GM18507 (cell line): ENCODE measurements at places on chromosomes 12 and 14.

GRCh38 chr12:111178181-111179081, 190.5 kb downstream of the PHETA1 start:
- DNase-seq = no peak

DNA sequence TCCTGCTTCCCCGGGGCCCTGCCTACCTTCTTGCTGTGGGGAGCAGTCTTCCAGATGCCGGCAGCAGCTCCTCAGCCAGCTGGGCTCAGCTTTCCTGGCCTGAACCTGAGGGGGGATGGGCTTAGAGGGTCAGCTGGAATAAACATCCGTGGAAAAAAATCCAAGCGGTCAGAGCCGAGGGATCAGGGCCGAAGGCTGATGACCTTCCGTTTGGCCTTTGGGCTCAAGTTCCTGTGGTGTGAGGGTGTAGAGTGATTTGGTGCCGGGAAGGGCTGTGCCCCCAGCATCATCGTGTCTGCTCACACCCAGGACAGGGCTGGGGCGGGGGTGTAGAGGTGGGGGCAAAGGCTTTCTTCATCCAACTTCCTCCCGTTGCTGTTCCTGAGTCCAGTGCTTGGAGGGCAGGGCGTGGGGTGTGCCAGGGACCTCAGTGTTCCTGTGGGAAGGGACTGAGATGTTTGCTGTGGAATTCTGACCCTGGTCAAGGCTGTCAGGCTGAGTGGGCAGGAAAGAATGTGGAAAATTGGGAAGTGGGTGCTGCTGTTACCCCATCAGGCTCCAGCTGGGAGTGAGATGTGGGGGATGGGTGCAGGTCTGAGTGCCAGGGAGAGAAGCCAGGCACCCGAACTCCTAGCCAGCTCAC, 2.6 kb downstream of the SMIM41 start:
- no peak for DNase-seq

DNA sequence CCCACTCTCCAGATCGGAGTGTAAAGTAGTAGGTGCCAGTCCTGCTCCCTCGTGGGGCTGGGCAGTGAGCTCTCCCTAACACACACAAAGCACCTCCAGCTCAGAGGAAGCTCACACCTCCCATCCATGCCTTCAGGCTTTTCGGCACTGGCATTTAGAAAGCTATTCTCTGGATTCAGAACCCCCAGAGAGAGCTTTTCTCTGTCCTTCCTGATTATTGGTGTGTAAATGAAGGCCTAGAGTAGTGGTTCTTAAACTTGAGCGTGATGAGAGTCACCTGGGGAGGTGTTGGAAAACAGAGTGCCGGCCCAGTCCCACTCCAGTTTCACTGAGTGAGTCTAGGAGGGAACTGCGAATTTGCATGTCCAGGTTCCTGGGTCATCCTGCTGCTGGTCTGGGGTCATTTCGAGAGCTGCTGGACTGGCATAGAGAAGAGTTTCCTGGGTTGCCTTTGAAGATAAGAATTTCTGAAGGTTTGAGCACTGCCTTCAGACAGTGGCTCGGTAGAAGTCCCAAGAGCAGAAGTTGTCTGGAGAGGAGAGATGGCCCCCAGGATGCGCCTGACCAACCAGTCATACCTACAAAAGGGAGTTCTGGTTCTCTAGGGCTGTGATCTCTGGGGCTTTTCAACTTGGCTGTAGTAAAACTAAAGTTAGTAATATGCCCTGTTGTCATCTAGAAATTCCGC, 15.1 kb downstream of the CD9 start:
- DNase-seq = no peak

DNA sequence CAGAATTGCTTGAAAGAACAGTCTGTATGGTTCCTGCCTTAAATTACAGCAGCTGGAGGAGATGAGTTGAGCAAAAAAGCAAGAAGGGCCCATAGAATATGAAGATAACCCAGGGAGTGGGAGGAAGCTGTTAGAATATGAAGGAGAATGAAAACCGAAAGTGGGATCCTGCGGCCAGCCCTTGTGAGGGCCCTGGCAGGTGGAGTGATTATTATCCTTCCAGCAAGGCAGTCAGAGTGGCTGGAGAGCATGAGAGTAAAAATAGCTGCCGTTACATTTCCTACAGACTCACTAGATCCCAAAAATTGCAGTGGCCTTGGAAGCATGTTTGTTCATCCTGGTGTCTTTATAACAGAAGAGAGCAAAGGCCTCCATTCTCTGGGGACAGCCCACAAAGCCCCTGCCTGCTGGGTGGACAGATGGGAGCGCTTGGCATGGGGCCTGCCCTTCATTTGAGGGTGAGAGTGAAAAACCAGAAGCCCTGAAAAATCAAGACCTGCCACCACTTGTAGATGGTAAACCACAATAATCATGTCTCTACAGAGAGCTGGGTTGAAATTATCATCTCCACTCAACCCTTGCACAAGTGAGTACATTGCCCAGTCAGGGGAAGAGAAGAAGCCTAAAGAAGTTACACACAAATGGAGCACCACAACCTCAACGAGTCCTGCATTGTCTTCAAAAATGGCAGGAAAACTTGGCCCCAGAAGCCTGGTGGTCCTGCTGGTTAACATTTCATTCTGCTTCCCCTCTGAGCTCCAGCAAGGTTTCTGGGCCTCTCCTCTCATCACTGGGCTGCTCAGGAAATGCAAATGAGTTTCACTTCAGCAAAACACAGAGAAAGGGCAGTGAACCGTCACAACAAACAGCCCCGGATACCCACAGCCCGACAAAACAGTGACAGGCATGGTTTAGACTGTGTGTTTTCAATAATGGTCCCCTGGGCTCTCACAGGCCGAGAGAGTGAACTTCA, 20.5 kb downstream of the ZDHHC22 start:
- peak; percentile 54 for DNase-seq

DNA sequence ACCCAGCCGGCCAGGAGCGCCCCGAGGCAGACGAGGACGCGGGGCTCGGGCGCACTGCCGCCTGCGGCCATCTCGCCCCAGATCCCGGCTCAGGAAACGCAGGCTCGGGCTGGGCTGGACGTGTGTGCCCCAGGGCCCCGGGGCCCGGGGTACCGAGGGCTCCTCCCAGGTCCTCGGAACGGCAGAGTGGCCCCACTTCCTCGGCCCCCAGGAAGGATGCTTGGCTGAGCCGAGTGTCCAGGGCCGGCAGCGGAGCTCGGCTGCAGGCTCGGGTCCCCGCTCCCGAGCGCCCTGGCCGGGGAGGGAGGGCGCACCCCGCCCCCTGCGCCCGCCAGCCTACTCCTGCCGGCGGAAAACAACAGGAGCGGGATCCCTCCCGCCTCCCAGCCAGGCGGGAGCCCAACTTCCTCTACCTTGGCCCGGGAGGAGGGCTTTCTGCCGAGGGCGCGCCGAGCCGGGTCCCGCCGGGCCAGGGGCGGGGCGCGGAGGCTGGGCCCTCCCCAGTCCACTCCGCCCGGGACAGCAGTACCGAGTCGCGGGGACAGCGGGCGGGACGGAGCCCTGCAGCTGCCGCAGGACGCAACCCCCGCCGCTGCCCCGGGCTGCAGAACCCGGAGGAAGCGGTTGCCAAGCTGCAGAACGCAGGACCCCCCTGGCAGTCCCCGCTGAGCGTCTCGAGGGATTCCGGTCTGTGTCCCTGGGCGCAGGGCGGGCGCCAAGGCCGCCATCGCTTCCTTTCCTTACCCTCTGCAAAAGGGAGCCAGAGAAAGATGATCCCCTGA, at the start of gene VSIG10:
VSIG10 (minus strand) TSS at position 411 of the 782 bp plus-strand sequence; CDS start at position 71, 340 bp downstream.
- no peak for DNase-seq

DNA sequence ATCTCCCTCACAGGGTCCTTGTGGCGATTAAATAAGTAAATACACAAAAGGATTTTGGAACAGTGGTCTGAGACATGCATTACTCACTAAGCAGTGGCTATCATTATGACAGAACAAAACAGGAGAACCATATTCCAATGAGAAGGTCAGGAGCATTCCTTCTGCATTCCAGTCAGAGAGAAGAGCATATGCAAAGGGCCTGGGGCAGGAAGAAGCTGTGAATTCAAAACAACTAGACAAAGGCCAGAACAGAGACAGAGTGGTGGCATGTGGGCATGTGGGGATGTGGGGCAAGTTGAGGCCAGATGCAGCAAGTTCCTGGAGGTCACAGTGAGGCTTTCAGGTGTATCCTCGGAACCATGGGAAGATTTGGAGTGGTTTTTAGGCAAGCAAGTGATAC, 70.1 kb upstream of the VRK1 start:
- DNase-seq = no peak

GRCh38 chr12:80268924-80269749, 169.8 kb downstream of the OTOGL start:
- no peak for DNase-seq

GRCh38 chr12:66901138-66901932, 222.5 kb upstream of the GRIP1 start:
- no peak for DNase-seq

DNA sequence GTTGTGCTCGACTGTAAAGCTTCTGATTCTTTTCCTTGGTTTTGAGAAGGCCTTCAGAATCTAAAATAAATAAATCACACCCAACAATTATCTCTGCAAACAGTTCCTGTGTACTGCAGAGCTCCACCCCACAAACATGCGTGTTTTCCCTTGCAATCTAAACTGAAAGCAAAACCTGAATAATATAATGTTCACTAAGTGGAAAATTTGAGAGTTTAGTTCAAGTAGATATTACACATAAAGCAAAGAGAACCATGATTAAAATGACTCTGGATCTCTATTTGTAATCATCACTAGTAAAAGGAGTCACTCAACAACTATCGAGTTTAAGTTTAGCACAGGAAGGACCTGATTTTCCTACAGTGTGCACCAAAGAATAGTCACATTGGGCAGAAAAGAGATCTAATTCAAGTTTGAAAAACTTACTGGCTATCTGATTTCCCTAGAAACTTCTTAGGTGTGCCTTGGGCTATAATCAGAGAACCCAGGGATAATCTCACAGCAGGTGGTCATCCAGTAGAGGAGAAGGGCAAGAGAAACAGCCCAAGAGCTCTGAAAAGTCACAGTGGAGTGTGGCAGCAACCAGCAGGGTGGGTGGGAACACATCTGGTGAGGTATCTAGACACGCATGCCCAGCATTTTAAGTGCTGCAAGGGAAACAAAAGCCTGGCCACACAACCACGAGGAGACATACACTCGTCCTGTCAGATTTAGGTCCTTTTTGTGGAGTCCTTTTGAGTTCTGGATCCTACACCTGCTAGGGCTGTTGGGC, 25.4 kb downstream of the ATG14 start:
- DNase-seq = no peak

DNA sequence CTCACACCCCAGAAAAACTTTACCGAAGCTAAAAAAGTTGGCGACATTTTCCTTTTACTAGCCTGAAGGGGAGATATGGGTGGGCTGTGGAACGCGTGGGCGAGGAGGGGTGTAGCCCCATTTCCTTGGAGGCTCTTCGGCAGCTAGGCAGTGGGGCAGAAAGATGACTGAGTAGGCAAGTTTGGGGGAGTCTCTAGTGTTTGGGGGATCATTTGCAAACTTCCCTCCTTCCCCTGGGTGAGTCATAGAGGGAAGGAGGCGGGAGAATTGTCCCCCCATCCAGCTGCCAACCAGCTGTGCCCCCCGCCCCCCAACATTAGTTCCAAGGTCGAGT, 2.3 kb downstream of the GLI1 start:
- DNase-seq = no peak

DNA sequence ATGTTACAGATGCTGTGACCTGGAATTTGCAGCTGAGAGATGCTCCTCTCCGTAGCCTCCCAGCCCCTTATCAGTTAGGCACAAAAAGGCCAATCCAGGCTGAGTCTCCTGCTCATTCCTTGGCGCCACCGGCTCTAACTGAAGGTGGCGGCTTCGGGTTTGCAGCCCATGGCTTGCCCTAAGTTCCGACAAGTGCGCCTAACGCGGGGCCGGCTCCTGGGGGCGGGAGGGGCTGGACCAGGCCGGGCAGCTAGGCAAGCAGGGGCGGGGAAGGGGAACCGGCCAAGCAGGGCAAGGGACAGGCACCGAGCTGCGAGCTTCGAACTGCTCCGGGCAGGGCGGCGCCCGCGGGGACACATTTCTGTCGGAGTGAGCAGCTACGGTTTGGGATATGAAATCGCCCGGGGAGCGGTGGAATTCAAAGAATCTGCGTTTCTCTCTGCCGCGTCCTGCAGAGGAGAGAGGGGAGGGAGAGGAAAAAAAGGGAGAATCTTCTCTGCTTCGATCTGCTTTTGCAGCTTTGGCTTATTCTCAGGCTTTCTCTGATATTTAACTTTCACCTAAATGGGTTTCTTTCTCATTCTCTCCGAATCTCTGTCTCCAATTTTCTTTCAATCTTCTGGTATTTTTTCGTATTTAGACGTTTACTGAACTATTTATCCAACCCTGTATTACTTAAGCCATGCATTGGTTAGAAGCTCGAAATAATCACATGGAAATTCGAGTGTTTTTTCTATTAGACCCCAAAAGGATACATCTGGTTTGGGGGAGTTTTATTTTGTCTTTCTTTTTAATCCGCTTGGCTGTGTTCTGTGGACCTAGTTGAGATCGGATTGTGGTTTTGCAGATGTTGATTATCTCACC, 1.6 kb upstream of the HOXC12 start:
- DNase-seq = no peak

DNA sequence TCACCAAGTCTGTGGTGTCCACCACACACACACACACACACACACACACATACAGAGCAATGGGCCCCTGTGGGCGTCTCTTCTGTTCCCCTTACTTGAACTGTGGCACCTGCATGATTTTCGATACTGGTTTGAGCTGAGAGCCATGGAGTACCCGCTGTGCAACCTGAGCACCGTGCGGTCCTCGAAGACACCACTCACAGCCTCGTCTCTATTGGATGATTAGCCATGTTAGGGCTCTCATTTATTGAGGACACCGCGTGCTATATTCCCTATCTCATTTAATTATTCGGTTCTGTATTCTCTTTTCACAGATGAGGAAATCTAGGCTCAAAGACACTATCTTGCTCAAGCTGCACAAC, 623 bp upstream of the C14orf132 start:
- DNase-seq = no peak

- DNase-seq = no peak
Observed at GRCh38 chr12:122327494-122328385, 61.4 kb upstream of the VPS33A start.

GRCh38 chr12:46517579-46517962, 145.0 kb upstream of the SLC38A2 start:
- DNase-seq = no peak

DNA sequence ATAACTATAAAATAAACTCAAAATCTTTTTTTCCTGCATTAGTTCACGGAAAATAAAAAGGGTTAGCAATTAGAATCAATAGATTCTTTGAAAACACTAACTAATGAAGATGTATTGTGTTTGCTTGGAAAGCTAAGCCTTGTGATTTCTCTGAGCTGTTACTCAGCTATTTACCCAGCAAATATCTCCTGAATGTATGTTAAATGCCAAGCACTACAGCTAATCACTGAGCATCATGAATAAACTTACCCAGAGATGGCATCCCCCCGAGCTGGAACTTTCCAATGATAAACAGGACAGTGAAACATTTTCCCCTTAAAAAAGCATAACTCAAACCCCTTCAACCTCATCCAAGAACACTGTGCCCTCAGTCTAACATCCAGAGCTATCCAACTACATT, 71.2 kb downstream of the SLC2A13 start:
- no peak for DNase-seq

- no peak for DNase-seq
Observed at GRCh38 chr12:57772429-57773322, at the start of gene EEF1AKMT3. EEF1AKMT3 (plus strand) TSS chr12:57772614; CDS start chr12:57772725, 111 bp downstream.

DNA sequence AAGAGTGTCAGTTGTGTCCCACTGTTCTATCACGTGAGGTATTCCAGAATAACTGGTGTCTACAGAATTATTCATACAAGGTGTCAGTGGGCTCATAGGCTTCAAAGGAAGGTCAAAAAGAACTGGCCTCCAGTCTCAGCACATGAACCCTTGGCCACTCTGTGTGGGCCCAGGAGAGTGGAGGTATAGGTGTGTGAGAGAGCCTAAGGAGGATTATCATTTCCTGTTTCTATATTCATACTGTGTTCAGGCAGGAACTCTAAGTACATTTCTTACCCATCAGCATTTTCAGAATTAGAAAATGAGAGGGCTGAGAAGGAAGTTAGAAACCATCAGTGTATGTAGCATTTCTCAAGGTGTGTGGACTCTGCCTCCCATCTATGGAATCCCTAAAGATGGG, 87.0 kb downstream of the BTG1 start:
- DNase-seq = no peak
